ENCODE measurements at places on chromosomes 4 and X.
A peak's percentile ranks its signal among the peaks of the same experiment; 100 is the strongest.

DNA sequence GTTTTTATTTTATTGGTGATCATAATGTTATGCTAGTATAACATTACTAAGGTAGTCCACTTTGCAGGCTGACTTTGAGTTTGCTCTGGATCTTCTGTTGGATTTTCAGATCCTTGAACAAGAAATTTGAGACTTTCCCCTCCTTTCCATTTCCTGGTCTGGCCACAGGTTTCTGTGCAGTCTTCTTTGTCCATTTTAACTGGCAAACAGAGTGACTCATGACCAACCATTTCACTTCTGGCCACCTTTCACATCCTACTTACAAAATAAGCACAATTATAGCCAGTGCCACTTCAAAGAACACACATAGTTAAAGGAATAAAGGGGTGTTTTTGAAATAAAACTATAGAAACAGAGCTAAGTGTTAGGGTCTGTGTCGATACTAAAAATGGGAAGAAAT is 8.4 kb downstream of the ANK2 start:
- DNase-seq, result no peak

GRCh38 chrX:12210971-12211370 is 72.7 kb downstream of the FRMPD4 start:
- no peak for DNase-seq

GRCh38 chr4:35883108-35883507 is 361.2 kb downstream of the ARAP2 start:
- no peak for DNase-seq

GRCh38 chrX:134604701-134605311 is 53.5 kb downstream of the PLAC1 start:
- DNase-seq, result no peak

GRCh38 chr4:87624698-87625097 is 16.4 kb downstream of the DSPP start:
- no peak for DNase-seq

GRCh38 chr4:76233967-76234678 is 17.4 kb upstream of the FAM47E start:
- peak; percentile 60 for DNase-seq

Data from ecto neural progenitor cell (in vitro differentiated cells).